ENCODE measurements at places on chromosomes 3 and 15.

- no peak for DNase-seq
Observed at GRCh38 chr3:106190296-106190695, 321.5 kb upstream of the CBLB start.

- no peak for DNase-seq
Observed at GRCh38 chr3:58064923-58065638, 56.9 kb downstream of the FLNB start.

DNA sequence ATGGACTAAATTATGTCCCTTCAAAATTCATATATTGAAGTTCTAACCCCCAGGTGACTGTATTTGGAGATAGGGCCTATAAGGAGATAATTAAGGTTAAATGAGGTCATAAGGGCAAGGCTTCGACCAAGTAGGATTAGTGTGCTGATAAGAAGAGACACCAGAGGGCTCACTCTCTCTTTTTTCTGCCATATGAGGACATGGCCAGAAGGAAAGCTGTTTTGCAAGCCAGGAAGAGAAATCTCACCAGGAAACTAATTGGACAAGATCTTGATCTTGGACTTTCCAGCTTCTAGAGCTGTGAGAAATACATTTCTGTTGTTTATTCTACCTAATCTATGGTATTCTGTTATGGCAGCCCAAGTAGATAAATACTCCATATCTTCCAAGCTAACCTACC lies 503.6 kb upstream of the NAALADL2 start:
- no peak for DNase-seq

DNA sequence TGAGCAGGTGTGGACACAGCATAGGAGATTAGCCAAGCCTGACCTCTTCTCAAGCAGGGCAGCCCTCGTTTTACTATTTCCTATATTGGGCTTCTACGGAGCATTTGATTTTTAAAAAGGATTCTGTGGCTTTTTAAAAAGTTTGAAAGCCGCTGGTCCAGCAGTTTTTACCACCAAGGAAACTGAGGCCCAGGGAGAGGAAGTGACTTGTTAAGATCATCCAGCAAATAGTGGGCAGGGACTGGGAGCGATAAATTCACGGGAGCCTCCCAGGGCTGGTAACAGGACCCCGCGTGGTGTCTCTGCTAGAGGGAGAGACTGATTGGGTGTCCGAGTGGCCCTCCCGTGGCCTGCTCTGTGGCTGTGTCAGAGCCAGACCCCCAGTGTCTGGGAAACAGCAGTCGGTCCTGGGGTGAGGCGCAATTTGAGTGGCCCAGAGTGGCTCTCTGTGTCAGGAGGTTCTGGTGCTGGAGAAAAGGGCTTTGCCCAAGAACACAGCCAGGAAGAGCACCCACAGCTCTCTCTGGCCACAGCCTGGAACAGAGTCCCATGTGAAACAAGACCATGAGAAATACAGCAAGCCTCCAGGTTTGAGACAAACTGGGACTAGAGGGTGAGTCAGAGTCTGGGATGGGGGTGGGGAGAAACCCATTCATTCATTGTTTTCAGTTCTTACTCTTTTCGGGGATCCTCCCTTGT lies 4.2 kb downstream of the FURIN start:
- peak; percentile 54 for DNase-seq

GRCh38 chr3:68306571-68306970 lies 625.8 kb downstream of the TAFA4 start:
- peak; percentile 42 for DNase-seq

DNA sequence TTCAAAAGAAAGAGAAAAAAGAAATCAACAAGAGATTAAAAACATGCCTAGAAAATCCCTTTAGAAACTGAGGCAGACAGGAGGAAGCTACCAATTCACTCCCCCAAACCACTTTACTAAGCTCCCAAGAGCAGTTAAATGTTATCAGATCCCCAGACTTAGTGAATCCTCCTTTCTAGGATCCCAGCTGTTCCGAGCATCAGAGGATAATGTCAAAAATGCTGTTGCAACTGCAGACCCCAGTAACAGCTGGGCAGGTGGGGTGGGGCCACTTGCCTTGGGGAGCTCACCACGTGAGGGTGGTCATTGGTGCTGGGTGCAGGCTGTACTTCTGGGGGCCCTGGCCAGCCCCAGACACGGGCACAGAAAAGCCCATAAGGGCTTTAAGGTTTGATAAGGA lies 9.1 kb downstream of the POMGNT2 start:
- DNase-seq, result no peak

Measured in H7 (cell line).